A172 (cell line): ENCODE measurements at places on chromosomes 7 and 10.

- DNase-seq, result no peak
Observed at GRCh38 chr10:35844686-35845085, 202.6 kb upstream of the FZD8 start.

DNA sequence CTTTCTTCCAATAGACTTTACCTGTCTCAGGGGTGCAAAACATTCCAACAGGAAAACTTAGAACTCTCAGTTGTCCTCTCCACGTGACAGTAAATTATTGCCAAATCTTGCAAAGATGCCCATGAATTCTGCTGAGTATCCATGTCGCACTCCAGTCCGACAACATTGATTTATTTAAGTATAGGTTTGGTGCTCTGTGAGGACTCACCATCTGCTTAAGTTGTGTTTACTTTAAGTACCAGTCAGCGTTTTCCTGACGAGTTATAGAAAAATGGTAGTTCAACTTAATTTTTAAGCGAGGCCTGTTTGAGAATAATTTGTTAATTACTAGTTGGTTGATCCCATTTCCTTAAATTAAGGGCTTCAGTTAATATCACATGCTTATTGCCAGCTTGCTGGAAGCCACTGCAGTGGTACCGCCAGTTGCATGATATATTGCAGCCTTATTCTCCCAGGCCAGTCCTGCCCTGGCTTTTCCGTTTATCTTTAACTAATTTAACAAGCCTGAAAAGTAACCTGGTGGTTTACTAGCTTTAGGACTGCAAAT, 27.8 kb downstream of the CREB5 start:
- no peak for DNase-seq

DNA sequence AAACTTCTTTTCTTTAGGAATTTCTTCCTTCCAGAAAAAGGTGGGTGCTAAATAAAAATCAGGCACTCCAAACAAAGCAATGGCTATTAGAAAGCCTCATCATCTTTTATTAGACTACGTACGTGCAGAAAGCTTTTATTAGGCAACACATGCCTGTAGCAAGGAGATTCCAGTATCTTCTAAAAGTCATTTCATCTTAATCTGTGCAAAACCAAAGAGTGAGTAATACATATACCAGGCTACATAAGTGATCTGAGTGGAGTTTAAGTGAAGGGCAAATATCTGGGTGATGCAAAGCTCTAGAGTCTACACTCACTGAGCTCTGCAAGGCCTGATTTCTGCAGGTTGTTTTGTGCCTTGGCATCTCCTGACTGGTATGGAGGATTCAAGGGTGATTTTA, 231.7 kb downstream of the ELMO1 start:
- no peak for DNase-seq

DNA sequence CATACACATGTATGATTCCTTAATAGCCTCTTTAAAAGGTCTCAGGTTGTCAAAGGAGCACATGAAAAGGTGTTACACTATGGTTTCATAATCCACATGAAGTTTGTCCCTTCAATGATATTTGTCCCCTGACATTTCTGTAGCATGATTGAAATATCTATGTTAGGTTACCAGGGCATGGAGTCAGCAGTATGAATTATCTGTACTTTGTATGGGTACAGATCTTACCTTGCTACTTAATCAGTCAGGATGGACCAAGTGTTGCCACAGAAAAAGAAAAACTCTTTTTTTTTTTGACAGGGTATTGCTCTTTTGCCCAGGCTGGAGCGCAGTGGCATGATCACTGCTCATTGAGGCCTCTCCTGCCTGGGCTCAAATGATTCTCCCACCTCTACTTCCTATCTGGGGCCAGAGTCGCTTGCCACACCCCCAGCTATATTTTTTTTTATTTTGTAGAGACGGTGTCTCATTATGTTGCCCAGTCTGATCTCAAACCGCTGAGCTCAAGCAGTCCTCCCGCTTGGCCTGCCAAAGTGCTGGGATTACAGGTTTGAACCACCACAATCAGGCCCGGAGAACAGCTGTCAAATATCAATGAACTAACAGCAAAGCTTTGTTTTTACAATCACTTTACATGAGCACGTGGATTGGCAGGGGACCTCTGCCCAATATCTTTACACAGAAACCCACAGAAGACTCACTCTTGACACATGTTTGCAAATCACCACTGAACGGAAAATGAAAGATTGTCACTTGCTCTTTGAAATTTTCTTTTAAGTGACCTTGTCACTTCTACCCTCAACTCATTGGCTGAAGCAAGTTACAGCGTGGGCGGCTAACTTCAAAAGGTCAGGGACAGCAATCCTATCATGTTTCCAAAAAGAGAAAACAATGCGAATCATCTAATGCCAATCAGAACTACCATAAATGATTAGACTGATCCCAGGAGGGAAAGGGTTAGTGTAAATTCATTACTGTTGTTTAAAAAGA, 140.2 kb downstream of the PRKG1 start:
- no peak for DNase-seq

DNA sequence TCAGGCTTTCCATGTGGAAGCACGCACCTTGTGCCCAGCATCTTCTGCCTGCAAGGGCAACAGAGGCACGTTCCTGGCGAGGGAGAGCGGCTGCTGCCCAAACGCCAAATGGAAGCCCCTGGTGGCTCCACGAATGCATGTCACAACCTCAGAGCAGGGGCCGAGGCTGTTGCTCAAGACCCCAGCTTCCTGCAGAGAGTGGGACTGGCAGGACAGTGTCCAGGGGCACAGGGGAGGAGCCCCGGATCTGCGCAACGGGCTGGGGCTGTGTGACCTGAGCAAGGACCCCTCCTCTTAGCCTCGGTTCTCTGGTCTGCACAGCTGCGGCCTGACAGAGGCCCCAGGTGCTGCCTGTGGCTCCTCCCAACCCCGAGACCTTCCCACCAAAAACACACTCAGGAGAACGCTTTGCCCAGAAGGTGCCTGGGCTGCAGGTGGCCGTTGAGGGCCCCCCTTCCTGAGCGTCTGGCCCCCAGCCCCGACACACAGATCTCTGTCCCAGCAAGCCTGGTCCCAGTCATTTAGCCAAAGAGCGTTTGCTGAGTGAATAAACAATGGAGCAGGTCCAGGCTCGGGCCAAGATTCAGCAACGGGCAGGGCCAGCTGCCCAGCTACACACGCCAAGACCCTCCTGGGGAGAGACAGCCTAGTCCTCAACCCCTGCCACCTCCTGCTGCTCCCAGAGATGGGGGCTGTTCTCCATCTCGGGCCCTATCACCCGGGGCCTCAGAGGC, 1.2 kb downstream of the MICALL2 start:
- DNase-seq, result no peak
